ENCODE measurements at places on chromosomes 12 and 14. TPM values are rescaled to one million over a fixed set of nuclear protein-coding genes. Genes with fewer than 3 reads are reported as not detected.

Gene ATP5MC2
- total RNA-seq = 923 TPM

DNA sequence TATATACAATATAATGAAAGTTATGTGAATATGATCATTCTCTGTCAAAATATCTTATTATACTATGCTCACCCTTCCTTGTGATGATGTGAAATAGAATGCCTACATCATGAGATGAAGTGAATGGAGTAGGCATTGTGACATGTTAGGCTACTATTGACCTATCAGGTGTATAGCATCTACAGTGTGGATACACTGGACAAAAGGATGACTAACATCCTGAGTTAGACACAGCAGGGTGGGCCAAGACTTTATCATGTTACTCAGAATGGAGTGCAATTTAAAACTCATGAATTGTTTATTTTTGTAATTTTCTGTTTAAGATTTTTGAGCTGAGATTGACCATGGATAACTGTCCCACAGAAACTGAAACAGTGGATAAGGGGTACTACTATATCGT is 53.4 kb upstream of the NAV3 start:
- DNase-seq = no peak

GRCh38 chr12:26471560-26471959 is 276.2 kb downstream of the SSPN start:
- no peak for DNase-seq

- no peak for DNase-seq
Observed at GRCh38 chr12:117028254-117028653, 71.0 kb downstream of the TESC start.

Gene MORN3
- 1.1 TPM for total RNA-seq

Gene CRIP2
- total RNA-seq = 804 TPM

- DNase-seq = no peak
Observed at GRCh38 chr12:128755566-128755965, 68.2 kb downstream of the SLC15A4 start.

Gene MSRB3
- total RNA-seq = 44.0 TPM

Gene SMCO2
- total RNA-seq = not detected

- no peak for DNase-seq
Observed at GRCh38 chr14:69318901-69319475, 59.0 kb downstream of the GALNT16 start.

DNA sequence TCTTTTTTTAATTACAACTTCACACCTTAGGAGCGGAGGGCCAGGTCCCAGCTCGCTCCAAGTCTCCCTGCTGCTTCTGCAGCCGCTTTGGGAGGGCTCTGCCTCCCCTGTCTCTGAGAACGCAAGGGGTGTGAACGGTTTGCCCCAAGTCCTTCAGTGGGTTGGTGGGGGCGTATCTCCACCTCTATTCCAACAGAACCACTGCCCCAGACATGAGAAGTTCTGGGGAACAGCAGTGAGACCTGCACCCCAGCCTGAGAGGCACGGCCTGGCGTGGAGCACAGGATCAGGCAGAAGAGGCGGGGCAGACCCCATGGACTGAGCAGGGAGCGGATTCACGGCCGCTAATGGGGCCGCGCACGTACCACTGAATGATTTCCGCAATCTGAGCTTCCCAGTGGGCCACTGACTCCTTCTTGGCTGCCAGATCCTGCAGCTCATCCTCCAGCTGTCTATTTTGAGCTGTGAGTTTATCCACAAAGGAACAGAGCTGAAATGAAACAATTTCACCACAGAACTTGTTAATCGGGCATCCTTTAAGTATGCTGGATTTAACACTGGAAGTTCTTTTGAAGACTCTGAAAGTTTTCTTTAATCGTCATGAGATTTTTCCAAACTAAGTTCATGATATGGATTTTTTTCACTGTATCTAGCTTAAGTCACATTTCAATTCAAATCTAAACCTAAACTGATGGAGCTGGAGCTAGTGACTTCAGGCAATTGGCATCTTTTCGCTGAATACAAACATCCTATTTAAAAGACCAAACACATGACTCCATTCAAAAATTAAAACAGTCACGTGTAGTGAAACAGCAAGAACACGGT is 44.4 kb downstream of the AMN start:
- no peak for DNase-seq

DNA sequence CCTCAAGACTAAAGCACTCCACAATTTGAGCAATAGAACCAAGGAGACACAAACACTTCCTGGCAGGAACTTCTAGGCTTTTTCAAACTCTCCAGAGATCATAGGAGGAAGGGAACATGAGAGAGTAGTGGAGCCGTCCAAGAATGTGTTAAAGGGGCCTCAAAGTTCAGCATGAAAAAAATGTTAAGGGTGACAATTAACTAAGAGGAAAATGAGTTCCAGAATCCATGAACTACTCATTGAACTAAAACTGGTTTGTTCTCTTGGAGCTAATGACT is 122.0 kb downstream of the WIF1 start:
- DNase-seq = no peak

Gene MYBPC1
- not detected for total RNA-seq

Gene AMDHD1
- 0.25 TPM for total RNA-seq

Gene EPYC
- total RNA-seq = not detected

DNA sequence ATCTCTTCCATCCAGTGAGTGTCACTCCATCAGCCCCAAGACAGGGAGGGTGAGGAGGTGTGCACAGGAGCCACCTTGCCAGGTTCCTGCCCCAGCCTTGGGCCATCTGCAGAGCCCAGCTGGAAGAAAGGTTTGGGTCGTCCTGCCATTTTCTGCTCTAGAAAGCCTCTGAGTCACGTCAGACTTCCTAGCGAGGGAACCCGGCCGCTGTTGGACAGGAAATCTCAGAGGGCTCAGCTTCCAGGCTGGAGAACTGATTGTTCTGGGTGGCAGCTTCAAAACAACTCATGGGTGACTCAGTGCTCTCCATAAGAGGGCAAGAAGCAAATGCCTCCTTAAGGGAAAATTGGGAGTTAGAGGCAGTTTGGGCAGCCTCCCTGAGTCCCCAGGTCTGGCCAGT is 16.6 kb downstream of the HIP1R start:
- DNase-seq = no peak

DNA sequence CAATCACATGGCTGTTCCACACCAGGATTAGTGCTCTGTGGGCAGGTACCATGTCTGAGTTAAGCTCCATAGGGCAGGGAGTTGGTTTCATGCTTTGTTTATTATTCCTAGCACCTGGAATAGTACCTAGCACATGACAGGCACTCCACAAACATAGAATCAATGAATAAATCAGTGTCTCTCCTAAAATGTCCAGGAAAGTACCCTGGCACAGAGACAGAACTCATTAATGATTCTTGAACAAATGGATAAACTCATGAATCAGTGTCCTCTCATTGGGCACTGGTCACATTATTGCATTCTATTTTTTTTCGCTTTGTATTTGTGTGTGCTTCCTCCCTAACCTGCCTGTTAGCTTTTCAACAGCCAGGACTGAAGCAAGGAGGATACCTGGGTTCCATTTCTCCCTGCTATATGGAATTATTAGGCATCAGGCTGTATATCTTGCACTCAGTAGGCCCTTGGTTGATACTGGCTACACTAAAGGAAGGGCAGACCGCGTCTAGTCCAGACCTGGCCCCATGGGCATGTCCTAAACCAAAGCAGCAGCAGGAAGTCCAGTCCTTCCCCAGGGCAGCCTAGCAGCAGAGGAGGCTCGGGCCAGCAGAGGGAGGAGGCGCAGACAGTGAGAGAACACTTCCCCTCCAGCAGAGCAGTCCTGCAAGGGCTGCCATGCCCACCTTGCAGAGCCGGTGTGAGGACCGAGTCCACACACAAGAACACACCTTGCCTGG is 18.4 kb downstream of the HDAC7 start:
- no peak for DNase-seq
